ENCODE measurements at places on chromosomes 5 and 9.

DNA sequence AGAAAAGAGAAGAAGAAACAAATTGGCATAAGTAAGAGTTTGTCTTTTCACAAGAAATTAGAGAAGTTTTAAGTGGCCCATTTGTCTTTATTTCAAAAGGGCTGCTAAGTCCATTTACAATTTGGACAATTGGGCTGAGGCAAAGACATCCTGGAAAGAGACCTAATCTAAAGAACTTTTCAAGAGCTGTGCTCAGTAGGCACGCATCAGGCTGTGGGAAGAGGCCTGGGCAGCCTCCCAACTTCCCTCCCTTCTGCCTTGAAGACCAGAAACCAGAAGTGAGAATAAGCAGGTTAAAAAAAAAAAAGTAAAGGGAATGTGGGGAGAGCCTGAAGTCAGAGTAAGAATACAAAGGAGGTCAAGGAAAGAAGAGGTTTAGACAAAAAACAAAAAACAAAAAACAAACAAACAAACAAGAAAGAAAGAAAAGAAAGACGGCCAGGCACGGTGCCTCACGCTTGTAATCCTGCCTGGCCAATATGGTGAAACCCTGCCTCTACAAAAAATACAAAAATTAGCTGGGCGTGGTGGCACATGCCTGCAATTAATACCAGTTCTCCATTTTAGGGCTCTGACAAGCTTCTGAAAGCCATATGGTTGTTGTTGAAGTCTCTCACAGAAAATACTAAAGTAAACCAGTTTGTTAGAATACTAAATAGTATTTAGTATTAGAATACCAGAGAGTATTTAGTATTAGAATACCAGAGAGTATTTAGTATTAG, 48.0 kb upstream of the CEP78 start:
- no peaks in the 10 kb centered on the region for H3K36me3 ChIP-seq
- H3K4me1 ChIP-seq, result no peaks in the 10 kb centered on the region
- DNase-seq, result no peak
- H3K27ac ChIP-seq, result no peak overlapping the region

- no peak overlapping the region for H3K27ac ChIP-seq
- peak; percentile 43 for DNase-seq
- peaks cover 27% of the 10 kb centered on the region for H3K27me3 ChIP-seq
- peaks cover 15% of the 10 kb centered on the region for H3K4me1 ChIP-seq
- H3K4me3 ChIP-seq, result no peak overlapping the region
Observed at GRCh38 chr5:151234476-151235238, 10.8 kb upstream of the CCDC69 start.

DNA sequence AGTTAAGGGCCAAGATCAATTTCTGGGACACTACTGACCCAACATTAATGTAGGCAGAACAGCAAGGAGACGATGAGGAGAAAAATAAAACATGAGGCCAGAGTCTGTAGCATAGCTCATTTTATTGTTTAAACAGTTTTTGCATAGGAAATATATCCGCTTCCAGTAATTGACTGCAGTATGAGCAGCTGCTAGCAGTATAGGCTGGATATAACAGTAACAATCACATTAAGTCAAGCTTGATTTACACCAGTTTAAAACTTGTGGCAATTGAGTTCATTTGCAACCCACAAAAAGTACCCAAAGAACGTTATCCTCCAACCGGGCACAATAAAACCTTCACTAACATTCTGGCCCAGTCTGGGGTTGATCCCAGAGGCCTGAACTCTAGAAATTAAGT, 232.2 kb downstream of the NFIB start:
- no peak overlapping the region for H3K4me3 ChIP-seq
- no peaks in the 10 kb centered on the region for H3K36me3 ChIP-seq
- no peaks in the 10 kb centered on the region for H3K4me1 ChIP-seq
- no peaks in the 10 kb centered on the region for H3K27me3 ChIP-seq
- no peak for DNase-seq

DNA sequence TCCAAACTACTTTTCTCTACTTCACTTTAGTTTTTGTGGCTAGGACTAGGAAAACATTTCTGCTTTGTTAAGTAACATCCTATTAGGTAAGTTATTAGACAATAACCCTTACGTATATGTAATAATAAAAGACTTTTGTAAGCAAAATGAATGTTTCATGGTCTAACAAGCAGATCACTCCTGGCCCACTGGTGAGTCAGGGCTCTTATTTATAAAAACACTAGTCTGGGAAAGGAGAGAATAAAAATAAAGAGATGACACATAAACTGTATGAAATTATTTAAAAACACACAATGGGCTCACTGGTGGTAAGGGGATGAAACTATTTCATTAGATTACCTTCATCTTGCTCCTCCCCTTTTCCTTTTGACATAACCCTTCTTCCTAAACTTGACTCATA, 2212.2 kb upstream of the ACO1 start:
- no peak overlapping the region for H3K27ac ChIP-seq
- no peaks in the 10 kb centered on the region for H3K4me1 ChIP-seq
- no peaks in the 10 kb centered on the region for H3K27me3 ChIP-seq
- no peak for DNase-seq

DNA sequence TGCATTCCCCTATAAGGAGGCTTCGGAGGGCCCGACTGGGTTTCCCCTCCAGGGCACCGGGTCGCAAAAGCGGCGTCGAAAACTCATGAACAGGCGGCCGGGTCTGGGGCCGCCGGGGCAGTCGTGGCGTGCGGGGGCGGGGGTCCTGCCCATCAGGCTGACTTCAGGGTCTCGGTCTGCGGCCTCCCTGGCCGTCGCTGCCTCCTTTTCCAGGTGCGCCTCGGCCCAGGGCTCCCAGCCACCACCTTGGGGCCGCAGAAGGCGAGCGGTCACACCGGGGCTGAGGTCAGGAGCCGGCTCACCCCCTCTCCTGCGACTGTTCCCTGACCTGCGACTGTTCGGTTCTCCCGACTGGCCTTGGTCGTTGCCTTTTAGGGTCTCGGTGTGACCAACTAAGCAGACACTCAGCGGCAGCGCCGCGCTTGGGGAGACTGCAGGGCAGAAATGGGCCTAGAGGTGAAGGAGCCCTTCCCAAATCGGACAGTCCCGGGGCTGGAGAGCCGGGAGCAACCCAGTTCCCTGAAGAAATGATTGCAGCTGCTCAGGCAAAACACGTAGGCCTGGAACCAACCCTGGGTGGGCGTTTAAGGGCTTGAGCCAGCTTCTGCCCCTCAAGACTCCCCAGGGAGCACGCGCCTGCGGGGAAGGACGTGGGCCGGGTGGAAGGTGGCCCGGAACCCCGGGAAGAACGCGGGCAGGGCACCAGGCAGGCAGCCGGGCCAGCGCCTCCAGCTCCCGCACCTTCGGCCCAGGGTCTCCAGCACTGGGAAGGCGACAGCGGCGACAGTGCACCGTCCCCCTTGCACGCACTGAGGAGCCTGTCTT, 11.2 kb downstream of the IRX2 start:
- H3K4me1 ChIP-seq, result no peaks in the 10 kb centered on the region
- H3K4me3 ChIP-seq, result no peak overlapping the region
- peaks cover 2% of the 10 kb centered on the region for H3K27me3 ChIP-seq
- no peak overlapping the region for H3K27ac ChIP-seq
- H3K36me3 ChIP-seq, result no peaks in the 10 kb centered on the region

GRCh38 chr5:68884144-68884754, 209.6 kb upstream of the SLC30A5 start:
- H3K36me3 ChIP-seq, result no peaks in the 10 kb centered on the region
- H3K27me3 ChIP-seq, result peaks cover 1% of the 10 kb centered on the region
- H3K4me1 ChIP-seq, result no peaks in the 10 kb centered on the region
- DNase-seq, result no peak
- no peak overlapping the region for H3K4me3 ChIP-seq
- H3K27ac ChIP-seq, result no peak overlapping the region

- H3K4me3 ChIP-seq, result no peak overlapping the region
- peaks cover 37% of the 10 kb centered on the region for H3K4me1 ChIP-seq
- DNase-seq, result no peak
- H3K27me3 ChIP-seq, result peaks cover 5% of the 10 kb centered on the region
Observed at GRCh38 chr5:124686239-124687004, 60.0 kb downstream of the ZNF608 start.

- H3K27me3 ChIP-seq, result no peaks in the 10 kb centered on the region
- no peaks in the 10 kb centered on the region for H3K36me3 ChIP-seq
- H3K4me1 ChIP-seq, result no peaks in the 10 kb centered on the region
Observed at GRCh38 chr9:104028827-104029226, 65.3 kb upstream of the SMC2 start.

DNA sequence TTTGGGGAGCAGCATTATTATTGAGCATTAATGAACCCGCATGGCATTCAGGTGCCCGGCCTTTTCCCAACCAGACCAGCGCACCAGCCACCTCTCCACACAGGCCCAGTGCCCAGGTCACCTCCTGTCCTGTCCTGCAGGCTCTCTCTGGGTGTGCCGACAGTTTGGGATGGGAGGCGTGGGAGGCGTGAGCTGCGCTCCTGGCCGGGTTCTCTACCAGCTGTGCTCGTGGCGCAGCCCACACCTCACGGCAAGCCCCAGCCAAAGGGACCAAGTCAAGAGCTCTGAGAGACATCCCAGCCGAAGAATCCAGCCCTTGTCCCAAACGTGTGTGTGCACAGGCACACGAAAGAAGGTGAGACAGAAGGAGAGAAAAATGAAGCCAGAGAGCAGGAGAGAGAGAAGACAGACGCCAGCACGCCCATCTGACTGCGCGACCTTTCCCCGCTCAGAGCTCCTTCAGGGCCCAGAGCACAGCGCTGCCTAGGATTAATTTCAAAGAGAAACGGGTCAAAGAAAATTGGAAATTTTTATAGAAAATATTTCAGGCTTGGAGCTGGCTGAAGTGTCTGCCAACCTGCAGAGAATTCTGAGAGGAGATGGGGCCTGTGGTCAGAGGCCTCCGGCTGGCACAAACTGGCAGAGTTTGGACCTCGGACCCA, 81.7 kb downstream of the ADAMTS2 start:
- H3K4me1 ChIP-seq, result peaks cover 60% of the 10 kb centered on the region
- peak overlapping the region; percentile 98 for H3K27ac ChIP-seq

GRCh38 chr9:69675563-69675962, 3.4 kb upstream of the APBA1 start:
- H3K36me3 ChIP-seq, result no peaks in the 10 kb centered on the region
- H3K27ac ChIP-seq, result peak overlapping the region; percentile 81
- H3K4me1 ChIP-seq, result peaks cover 73% of the 10 kb centered on the region
- peak overlapping the region; percentile 86 for H3K4me3 ChIP-seq

DNA sequence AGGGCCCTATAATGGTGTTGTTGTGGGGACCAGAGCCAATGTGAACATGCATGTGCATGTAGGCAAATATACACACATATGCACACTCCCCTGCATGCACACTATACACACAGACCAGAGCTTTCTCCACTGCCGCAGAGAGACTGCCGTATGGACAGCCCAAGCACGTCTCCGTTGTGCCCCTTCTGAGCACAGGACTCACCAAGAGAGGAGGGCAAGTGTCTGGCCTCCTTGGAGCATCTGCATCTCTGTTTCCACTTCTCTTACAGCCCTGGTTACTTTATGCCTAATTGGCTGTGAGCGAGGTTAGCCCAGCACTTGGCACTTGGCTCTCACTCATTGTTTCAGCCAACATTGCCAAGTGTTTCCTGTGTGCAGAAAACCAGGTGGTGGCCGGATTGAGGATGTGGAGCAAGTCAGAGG, 30.4 kb downstream of the CSF2 start:
- H3K4me3 ChIP-seq, result peak overlapping the region; percentile 46
- H3K27ac ChIP-seq, result peak overlapping the region; percentile 97
- DNase-seq, result no peak
- H3K4me1 ChIP-seq, result peaks cover 46% of the 10 kb centered on the region
- no peaks in the 10 kb centered on the region for H3K36me3 ChIP-seq

DNA sequence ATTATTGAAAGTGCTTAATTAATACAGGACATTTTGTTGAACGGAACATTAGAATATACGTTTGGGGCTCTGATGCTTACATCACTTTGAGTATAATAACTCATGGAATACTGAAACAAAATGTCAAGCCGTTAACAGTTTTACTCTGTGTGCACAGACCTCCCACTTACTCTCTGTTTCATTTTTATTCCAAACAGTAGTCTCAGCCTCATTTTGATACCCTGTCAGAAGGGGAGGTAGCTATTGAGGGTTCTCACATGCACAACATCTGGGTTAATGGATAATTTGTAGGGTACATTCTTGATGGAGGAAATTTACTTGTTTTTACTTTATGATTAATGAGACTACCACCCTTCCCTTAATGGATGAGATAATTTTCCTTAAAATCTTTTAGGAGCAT, 59.0 kb downstream of the SCAMP1 start:
- H3K4me3 ChIP-seq, result no peak overlapping the region
- no peaks in the 10 kb centered on the region for H3K36me3 ChIP-seq

DNA sequence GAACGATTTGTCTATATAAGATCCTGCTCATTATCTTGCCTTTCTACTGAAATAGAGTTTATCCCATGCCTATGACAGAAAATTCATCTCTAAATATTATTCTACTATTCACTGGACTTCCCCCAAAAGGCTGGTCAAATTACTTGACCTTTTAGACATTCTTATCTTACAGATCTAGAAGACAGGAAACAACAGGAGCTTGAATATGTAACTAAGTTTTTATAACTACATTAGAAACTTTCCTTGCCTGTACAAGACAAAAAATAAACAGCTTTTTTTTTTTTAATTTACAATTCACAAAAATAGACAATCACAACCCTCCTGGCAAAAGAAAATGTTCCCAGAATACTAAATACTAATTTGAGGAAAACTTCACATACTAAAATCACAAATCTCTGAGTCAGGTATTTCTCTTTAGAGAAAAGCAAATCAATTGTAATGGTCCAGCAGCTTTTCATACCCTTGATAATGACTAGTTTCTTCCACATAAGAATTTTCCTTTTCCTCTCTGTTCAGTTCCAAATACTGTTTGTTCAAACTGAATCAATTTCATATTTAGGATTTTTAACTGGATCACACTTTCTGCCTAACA, 68.6 kb downstream of the MLLT3 start:
- H3K27me3 ChIP-seq, result no peaks in the 10 kb centered on the region
- peak overlapping the region; percentile 22 for H3K4me3 ChIP-seq
- DNase-seq, result no peak
- H3K36me3 ChIP-seq, result peaks cover 7% of the 10 kb centered on the region
- H3K27ac ChIP-seq, result peak overlapping the region; percentile 40
- peaks cover 77% of the 10 kb centered on the region for H3K4me1 ChIP-seq

- peaks cover 21% of the 10 kb centered on the region for H3K27me3 ChIP-seq
- no peak overlapping the region for H3K4me3 ChIP-seq
- H3K27ac ChIP-seq, result no peak overlapping the region
- no peaks in the 10 kb centered on the region for H3K36me3 ChIP-seq
- no peaks in the 10 kb centered on the region for H3K4me1 ChIP-seq
Observed at GRCh38 chr9:136587944-136588662, 42.3 kb upstream of the NOTCH1 start.

- H3K4me3 ChIP-seq, result peak overlapping the region; percentile 91
- DNase-seq, result peak; percentile 32
- peaks cover 41% of the 10 kb centered on the region for H3K4me1 ChIP-seq
- H3K27me3 ChIP-seq, result no peaks in the 10 kb centered on the region
- peaks cover 21% of the 10 kb centered on the region for H3K36me3 ChIP-seq
Observed at GRCh38 chr5:111755942-111756381, 1.0 kb downstream of the NREP start.

DNA sequence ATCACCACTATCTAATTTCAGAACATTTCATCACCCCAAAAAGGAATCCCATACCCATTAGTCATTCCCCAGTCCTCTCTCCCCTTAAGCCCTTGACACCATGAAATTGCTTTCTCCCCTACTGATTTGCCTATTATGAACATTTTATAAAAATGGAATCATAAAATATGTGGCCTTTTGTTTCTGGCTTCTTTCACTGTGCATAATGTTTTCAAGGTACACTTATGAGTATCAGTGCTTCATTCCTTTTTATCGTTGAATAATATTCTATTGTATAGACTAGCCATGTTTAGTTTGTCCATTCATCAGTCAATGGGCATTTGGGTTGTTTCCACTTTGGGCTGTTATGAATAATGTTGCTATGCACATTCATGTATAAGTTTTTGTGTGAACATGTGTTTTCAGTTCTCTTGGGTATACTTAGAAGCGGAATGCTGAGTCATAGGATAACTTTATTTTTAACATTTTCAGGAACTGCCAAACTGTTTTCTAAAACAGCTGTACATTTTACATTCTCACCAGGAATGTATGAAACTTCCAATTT, 40.4 kb upstream of the FGF1 start:
- peak overlapping the region; percentile 50 for H3K4me3 ChIP-seq
- no peaks in the 10 kb centered on the region for H3K27me3 ChIP-seq
- H3K36me3 ChIP-seq, result peaks cover 4% of the 10 kb centered on the region
- peak overlapping the region; percentile 95 for H3K27ac ChIP-seq
- peak; percentile 93 for DNase-seq
